ENCODE measurements at places on chromosomes 4 and X.

GRCh38 chrX:151700581-151700980 lies 5.3 kb downstream of the PRRG3 start:
- no peak for DNase-seq

GRCh38 chr4:150136481-150136880 lies 58.2 kb downstream of the DCLK2 start:
- no peak for DNase-seq

DNA sequence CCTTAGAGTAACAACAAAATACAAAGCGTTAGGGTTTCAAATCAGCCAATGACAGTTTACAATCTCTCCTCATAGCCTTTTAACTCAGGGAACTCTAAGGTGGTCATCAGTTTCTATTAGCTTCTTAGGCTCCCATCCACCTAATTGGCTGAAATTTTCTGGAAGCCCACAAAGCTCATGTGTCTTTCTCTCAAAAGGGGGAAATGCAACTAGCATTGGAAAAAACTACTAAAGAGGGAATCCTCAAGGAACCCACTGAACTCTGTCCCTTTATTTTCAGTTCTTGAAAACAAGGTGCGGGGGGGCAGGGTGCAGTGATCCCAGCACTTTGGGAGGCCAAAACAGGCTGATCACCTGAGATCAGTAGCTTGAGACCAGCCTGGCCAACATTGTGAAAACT lies 56.4 kb downstream of the PDGFC start:
- DNase-seq, result no peak

DNA sequence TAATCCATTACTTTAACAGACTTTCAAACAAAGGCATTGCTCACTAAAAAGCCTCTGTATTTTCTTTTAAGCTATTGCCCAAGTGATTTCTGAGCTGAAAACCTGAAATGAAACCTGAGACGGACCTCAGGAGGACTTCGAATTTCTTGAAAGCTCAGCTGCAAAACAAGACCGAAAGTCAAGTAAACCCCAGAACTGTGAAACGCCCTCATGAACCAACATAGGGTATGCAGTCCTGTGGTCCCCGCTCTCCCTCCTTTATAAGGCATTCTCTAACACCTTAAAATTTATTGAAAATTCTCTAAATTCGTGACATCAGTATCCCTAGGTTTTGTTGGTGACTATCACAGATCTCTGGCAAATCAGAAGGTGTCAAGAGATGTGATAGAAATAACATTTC lies 91.8 kb downstream of the SHISA3 start:
- no peak for DNase-seq

GRCh38 chr4:42282081-42282901 lies 115.0 kb upstream of the SHISA3 start:
- DNase-seq, result no peak

DNA sequence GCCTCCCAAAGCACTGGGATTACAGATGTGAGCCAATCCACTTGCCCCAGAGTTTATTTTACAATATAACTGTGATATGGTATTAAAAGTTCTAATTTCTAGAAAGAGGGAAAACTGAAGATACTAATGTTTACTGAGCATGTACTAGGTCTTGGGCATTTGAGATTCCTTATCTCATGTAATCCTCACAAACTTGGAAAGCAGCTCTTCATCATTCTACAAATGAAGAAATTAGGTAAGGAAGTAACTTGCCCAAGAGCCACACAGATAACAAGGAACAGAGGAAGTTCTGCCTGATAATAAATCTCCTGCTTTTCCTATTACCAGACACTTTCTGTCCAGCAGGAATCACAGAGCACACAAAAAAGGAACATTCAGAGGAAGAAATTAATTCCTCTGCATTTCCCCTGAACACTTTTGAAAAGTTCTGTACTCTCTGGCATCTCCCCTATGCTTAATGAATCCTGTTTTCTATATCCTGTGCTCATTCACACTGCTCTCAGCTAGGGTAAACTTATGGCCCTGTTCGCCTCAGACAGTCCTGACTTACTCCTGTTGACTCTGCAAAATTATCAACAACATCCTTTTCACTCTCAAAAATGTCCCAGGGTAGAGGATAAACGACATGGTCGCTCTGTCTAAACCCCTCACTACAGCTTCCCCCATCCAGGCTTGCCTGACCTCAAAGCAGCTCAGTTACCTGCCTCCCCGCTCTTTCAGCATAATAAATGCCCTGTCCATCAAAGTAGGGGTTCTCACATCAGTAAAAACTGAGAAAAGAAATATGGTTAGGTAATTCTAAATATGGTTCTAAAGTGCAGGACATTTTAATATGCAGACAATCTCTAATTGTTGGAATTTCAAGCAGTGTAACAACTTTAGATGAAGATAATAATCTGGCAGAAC lies 13.6 kb downstream of the SH3RF1 start:
- no peak for DNase-seq
